Activated CD4-positive, alpha-beta T cell treated with anti-CD3 and anti-CD28 coated beads, Interleukin-10, Interleukin-2, amounts not matched to agents 100 ng/mL and 50 ng/mL, durations not matched to agents 16 hours and 8 hours (primary cell): ENCODE measurements at places on chromosomes 1 and 21.
A peak's percentile ranks its signal among the peaks of the same experiment; 100 is the strongest.

- DNase-seq: no peak
Observed at GRCh38 chr1:2198571-2198970, 4.0 kb upstream of the FAAP20 start.

DNA sequence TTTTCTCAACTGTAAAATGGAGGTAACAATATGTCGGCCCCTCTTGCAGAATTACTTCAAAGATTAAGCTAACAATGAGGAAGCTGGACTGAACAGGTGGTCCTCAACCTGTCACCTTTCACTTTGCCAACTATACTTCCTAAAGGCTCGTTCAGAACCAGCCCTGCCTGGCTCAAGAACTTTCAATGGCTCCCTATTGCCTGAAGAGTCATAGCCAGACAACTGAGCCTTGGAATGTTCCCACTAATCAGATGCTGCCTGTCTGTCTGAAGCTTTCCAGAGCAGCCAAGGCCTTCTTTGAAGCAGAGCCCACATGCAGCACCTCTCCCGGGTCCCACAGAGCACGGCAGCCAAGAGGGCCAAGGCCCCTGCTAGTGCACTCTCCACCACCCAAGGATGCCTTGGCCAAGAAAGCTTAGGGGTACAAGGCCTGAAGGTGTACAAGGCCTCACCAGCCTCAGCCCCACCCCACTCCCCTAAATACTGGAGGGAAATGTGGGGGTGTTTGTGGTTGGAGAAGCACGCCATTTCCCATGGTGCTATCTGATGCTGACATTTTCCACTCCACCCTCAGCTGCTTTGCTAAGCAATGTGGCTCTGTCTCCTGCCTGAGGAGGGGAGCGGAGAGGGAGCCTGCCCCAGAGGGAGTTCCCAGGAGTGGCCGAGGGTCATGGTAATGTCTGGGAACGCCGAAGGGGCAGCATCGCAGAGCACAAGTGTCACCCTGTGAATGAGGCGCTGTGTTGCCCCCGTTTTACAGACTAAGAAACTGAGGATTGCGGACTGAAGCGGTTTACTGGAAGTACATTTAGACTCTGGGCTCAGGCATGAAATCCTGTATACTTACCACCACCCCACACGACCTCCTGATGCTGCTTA, 8.2 kb upstream of the LAPTM5 start:
- no peak for DNase-seq

DNA sequence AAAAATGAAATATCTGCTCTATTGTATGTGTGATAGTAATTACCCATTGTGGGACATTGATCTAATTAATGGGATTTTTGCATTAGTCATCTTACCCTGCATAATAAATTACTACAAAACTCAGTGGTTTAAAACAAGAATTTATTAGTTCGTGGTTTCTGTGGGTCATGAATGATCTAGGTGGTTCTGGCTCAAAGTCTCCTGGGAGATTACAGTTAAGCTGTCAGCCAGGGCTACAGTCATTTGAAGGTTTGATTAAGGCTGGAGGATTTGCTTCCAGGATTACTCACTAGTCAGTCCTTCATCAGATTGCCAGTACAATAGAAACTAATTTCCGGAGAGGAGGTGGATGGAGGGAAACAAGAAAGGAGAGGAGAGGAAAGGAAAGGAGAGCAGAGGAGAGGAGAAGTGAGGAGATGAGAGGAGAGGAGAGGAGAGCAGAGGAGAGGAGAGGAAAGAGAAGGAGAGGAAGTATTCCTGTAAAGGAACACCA, 60.4 kb upstream of the TNFSF4 start:
- peak; percentile 0 for DNase-seq

- DNase-seq: no peak
Observed at GRCh38 chr21:45347712-45348499, 57.1 kb upstream of the COL18A1 start.

DNA sequence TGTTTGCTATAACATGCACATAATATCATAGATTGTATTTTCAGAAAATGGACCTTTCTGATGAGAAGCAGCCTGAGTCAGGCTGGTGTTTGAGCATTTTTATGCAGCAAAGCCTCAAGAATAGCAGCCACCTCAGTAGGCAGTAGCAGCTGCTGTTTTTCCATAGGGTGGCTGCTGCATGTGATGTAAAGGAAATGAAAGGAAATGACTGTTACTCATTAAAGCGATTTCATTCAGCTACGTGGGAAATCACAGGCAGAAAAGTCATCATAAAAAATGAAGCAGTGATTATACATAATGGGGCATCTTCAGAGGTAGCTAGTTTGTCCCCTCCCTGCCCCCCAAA, 110.4 kb downstream of the PATJ start:
- DNase-seq: no peak

- DNase-seq: no peak
Observed at GRCh38 chr1:220784751-220785150, 2.0 kb upstream of the MTARC1 start.

DNA sequence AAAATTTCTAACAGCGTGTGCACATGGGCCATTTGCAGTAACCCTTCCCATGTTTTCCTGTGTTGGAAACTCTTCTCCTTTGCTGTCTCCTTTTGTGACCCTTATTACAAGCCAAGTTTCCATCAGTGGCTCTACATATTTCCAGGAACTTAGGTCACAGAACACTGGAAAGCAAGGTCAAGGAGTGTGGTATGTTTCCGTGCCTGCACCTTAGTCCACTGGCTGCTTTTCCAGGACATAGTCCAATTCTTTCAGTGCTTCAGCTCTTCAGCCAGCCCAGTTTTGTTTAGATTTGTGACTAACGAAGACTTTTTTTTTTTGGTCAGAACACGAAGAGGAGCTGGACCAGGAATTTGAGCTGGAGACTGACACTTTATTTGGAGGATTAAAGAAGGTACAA, 33.8 kb downstream of the HHAT start:
- DNase-seq: no peak
